ENCODE measurements at places on chromosomes 2 and 18. TPM values are rescaled to one million over a fixed set of nuclear protein-coding genes. Genes with fewer than 3 reads are reported as not detected.

DNA sequence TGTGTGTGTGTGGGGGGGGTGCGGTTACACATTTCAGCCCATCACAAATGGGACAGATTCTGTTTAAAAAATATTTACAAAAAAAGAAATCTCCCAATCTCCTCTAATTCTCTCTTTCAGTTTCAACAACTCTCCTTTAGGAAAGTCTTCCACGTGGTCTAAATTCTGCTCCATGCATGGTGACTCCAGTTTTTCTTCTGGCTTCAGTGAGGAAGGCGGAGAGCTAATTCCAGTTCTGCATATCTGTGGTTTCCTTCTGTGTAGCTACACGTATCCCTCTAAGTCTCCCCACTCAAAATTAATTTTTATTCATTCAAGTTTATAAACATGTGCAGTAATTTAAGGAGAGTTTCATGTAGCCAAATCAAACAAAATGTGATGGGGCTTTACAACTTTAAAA is 111.6 kb downstream of the SLC4A3 start:
- no peak for DNase-seq

The GBX2 gene
- total RNA-seq = 0.29 TPM

The TMEM247 gene
- total RNA-seq = not detected

DNA sequence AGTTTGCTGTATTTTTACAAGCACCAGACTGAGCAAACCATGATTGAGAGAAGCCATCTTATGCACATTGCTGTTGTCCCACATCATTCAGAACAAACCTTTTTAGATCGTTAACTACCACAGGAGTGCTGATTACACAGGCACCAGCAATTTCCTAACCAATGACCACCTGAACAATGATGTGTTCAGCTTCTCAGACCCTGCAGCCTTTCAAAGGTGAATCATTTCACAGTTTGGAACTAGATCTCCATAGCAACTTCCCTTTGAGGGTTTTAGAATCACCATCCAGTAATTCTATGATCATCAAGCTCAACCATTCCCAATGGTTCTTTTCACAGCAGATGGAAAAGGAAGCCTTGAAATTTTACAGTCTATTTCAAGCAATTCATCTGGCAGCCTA is 71.4 kb downstream of the OLA1 start:
- peak; percentile 97 for DNase-seq

The NT5C1B gene
- total RNA-seq = not detected

DNA sequence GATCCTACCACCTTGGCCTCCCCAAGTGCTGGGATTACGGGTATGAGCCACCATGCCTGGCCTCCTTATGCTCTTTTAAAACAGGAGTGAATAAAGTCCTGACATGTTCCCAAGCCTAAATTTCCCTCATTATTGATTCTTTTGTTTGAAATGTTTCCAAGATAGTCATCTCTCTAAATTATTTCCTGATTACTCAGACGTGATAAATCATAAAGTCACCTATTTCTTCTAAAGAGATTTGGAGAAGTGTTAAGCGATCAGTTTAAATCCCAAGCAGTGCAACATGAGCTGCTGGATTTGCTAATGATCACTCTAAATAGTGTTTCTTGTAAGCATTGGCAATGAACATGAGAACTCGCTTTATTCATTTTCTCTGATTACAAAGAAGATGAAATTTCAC is 51.8 kb downstream of the PMAIP1 start:
- DNase-seq = peak; percentile 72

The IL37 gene
- total RNA-seq = not detected

- peak; percentile 81 for DNase-seq
Measured at GRCh38 chr2:38417745-38418689, 40.9 kb upstream of the ATL2 start.

DNA sequence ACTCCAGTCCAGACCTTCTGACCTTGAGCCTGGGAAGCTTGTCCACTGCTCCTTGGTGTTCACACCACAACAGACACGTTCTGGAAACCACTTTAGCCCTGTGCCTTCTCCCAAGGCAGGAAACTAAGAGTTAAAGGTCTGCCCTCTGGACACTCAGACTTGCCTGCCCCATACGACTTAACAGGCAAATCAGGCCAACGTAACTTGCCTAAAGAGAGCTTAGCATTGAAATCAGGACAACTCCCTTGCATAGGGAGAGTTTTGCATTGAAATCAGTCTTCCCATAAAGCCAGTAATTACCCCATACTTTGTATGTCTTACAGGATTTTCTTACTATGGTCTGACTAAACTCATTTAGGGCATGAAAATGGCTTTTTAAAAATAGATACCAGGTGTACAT is 18.5 kb downstream of the NFE2L2 start:
- no peak for DNase-seq

The CENPA gene
- 11.6 TPM for total RNA-seq

The PLCL1 gene
- total RNA-seq = not detected

The UCN gene
- total RNA-seq = 0.40 TPM

- peak; percentile 28 for DNase-seq
Measured at GRCh38 chr18:26963292-26963691, 97.8 kb upstream of the AQP4 start.

- no peak for DNase-seq
Measured at GRCh38 chr2:127419448-127420038, 1.3 kb downstream of the PROC start.

- DNase-seq = peak; percentile 59
Measured at GRCh38 chr2:33378556-33379210, 97.8 kb upstream of the RASGRP3 start.

The MAPK4 gene
- 0.17 TPM for total RNA-seq

The FAM124B gene
- not detected for total RNA-seq

- no peak for DNase-seq
Measured at GRCh38 chr18:56036741-56037140, 448.7 kb upstream of the TCF4 start.

DNA sequence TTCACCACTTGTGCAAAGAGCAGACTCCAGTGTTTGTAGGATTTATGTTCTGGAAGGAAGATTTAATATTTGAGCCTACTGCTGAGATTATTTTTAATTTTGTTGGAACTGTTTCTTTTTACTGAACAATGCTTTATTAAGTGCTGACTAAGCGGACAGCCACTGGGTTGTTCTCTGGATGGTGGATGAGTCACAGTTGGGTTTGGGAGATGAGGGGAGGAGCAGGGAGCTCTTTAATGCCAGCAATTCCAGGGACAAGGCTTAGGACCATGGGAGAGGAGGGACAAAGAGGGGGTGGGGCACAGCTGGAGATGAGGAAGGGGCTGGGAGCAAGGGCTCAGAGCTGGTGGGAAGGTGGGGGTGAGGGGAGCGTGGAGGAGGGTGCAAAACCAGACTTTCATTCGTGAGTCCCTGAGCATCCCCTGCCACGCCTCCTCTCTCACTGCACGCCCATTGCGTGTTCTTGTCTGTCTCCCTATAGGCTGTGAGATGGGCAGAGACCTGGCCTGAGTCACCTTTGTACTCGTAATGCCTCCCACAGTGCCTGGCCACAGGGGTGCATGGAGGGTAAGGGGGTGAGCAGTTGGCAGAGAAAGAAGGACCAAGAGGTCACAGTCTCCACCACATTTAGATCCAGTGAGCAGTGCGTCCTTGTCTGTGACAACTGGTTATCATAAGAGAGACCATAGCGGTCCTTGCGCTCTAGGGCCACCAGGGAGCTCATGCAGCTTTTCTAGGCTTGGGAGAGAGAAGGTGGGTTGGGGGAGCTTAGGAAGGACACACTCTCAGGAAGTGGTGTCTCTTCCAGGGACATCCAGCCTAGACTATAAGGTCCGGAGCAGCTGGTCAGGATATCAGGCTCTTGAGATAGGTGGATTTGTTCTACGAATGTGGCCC is 18.4 kb downstream of the SLC4A3 start:
- peak; percentile 68 for DNase-seq

The RTP5 gene
- not detected for total RNA-seq

DNA sequence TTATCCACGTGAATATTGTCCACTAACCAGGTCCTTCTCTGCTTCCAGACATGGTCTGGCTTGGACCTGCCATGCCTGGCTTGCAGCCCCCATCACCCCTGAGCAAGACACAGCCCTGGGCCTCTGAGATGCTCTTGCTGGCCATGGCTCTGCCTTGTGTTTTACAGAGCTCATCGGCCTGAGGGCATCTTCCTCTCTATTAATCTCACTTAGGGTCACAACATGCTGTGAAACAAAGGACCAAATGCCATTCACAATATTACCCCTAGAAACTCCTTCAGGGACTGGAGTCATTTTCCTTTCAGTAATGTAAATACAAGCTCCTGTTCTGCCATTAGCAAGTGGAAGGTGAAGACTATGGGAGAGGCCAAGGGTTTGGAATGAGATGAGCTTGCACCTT is 6.8 kb upstream of the TPO start:
- no peak for DNase-seq

DNA sequence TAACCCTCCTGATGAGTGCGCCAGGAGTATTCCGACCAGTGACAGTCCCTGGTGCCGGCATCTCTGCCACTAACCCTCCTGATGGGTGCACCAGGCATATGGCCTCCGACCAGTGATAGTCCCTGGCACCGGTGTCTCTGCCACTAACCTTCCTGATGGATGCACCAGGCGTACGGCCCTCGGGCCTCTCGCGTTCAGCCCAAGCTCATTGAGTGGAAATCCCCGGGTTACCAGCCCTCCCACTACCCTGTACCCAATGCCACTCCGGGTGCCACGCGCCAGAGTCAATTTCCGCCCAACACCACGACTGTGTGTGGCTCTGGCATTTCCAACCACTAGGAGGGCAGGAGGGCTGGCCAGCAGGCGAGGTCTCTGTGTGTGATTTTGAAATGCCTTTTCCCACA is 11.7 kb upstream of the GPC1 start:
- no peak for DNase-seq

DNA sequence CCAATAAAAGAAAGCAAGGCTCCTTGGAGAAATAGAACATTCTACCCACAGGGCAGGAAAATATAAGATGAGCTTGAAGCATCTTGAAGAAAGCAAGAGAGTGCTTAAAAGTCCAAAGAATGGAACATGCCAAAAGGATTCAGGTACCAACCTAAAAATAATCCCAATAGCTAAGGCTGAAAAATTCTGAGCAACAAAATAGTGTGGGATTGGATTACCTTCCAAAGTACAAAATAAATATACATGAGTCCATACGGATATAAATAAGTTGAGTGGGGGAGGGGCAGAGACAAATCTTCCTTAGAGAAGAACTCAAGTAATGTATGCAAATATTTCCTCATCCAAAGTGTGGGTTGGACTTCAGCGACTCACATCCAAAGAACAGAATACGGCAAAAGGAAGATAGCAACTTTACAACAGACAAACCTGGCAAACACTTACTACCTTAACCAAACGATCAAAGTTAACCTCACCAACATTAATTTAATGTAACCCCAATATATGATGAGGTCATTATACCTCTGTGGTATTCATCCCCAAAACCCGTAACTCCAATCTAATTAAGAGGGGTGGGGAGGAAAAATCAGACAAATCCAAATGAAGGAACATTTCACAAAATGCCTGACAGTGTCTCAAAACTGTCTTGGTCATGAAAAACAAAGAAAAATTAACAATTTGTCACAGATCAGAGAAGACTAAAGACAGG is 26.9 kb downstream of the MEMO1 start:
- no peak for DNase-seq

- no peak for DNase-seq
Measured at GRCh38 chr2:26892133-26892532, 44.2 kb downstream of the DPYSL5 start.

- DNase-seq = no peak
Measured at GRCh38 chr2:105242286-105242993, 897 bp downstream of the GPR45 start.

DNA sequence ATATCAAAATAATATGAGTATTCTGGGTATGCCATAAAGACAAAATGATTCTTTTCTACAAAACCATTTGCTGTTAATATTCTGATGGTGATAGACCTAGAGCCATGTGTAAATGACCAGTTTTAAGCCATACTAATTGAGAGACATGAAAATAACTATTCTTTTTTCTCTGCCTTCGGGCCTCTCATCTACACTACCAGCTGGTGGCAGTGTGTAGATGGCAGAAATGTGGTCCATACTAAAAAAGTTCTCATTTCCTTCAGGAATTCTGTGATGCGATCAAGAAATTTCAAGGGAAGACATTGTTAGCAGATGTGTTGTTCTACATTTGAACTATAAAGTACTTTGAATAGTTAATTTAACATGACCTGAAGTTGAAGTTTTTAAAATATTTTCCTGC is 485.2 kb downstream of the TRIB2 start:
- DNase-seq = peak; percentile 1

- DNase-seq = no peak
Measured at GRCh38 chr2:224817676-224818075, 101.5 kb upstream of the CCDC195 start.

GRCh38 chr2:129438501-129439057 is 540.9 kb upstream of the RAB6C start:
- DNase-seq = no peak

The SP140L gene
- total RNA-seq = 2.5 TPM

DNA sequence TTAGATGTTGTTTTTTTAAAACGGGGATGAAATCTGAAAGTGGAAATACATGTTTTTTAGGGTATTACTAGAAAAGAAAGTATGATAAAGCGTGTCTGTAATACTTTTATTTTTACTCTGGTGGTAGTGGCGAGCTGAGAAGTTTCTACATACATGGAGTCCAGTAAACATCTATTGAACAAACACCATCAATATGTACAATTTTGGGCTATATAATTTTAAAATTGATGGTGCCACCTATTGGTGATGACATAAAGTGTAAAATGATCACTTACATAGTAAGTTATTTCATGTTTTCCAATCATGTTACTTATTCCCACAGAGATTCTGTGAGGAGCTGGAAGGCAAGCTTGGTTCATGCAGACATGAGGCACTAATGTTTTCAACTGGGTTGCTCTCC is 31.5 kb upstream of the NFE2L2 start:
- peak; percentile 19 for DNase-seq

GRCh38 chr2:56540467-56540866 is 356.7 kb downstream of the CCDC85A start:
- DNase-seq = no peak

The TLX2 gene
- total RNA-seq = not detected

DNA sequence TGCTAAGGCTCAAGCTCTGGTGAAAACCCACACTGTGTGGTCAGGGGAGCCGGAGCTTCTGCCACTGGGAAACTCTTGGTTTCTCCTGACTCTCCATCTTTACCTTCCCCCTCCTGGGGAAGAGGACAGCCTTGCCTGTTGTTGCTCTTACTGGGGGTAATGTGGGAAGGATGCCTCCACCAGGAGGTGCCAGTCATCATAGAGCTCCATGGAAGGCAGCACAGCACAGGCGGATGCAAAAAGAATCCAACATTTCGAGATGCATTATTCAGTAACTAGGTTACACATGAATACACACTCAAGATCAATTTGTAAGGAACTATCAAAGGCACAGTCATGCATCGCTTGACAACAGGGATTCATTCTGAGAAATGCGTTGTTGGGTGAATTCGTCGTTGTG is 322.6 kb downstream of the AFF3 start:
- no peak for DNase-seq

The SLC9A4 gene
- not detected for total RNA-seq

DNA sequence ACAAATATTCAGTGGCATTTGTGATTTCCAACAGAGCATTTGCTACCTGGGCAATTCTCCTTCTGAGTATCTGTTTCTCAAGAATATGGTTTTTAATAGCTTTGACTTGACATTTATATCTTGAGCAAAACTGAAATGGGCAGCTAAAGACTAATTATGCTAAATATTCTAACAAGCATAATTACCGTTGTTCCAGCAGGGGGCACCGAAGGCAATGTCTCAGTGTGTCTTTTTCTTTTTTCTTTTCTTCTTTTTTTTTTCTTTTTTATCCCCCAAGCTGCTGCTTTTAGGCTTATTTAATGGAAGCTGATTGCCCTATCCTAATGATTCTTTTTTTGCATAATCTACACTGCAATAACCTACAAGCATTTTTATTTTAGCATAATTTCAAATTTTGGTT is 138.9 kb upstream of the NABP1 start:
- no peak for DNase-seq

Data from mammary epithelial cell (primary cell).